ENCODE measurements at places on chromosomes 4 and X.

GRCh38 chrX:103464774-103465117 is 54.5 kb downstream of the RAB40A start:
- peak; percentile 54 for DNase-seq

GRCh38 chrX:121546317-121546716 is 498.9 kb downstream of the GLUD2 start:
- DNase-seq = no peak

GRCh38 chr4:1091561-1091995 is 21.8 kb downstream of the RNF212 start:
- no peak for DNase-seq

DNA sequence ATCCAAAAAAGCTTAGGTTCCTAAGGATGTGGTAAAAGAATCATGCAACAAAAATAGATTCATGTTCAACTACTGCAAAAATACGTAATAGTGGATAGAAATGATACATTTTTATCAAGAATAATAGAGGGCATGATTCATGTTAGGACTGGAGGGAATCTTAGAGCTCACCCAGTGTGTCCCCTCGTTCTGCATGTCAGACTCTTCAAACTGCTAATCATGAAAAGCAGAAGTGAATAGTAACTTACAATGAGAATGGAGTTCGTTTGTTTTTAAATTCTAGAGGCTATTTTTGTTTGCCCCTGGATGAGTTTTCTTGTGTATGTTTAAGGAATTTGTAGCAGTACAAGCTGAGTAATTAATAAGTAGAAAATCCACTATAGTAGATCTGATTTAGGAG is 79.4 kb downstream of the MSL3 start:
- peak; percentile 16 for DNase-seq

Data from MV-4-11 (cell line).